NCI-H69 (cell line): ENCODE measurements at places on chromosomes 12 and 14.
A peak's percentile ranks its signal among the peaks of the same experiment; 100 is the strongest.

DNA sequence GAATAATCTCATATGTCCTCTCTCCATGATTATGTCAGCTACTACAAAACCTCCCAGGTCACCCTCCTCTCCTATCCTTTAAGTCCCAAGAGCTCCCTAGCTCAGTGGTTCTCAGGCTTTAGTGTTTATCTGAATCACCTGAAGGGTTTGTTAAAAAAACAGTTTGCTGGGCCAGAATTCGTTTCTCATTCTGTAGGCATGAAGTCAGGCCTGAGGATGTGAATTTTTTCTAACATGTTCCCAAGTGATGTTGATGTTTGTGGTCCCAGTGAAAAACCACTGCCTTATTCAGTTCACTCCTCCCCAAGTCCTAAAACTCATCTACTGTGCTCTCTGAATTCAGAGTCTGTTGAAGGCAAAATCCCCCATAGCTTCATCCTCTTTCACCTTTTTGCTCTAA, 241.4 kb downstream of the ETNK1 start:
- no peak for DNase-seq

DNA sequence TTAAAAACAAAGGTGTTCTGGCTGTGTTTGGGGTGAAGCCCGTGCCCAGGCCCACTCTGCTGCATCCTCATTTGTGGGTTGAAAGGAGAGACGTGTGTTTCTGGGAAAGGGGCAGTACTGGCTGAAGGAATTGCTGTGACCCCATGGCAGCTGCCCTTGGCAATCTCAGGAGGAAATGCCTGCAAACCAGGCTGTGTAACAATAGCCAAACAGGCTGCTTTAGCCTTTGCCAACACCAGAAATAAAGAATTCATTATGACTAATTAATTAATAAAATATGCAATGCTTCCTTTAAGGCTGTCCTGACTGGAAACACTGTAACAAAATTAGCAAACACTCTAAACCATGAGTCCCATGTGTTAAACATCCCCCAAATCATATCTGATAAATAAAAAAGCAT, 53.0 kb upstream of the KRR1 start:
- no peak for DNase-seq

GRCh38 chr12:118840399-118840798, 140.9 kb upstream of the SRRM4 start:
- DNase-seq: no peak

DNA sequence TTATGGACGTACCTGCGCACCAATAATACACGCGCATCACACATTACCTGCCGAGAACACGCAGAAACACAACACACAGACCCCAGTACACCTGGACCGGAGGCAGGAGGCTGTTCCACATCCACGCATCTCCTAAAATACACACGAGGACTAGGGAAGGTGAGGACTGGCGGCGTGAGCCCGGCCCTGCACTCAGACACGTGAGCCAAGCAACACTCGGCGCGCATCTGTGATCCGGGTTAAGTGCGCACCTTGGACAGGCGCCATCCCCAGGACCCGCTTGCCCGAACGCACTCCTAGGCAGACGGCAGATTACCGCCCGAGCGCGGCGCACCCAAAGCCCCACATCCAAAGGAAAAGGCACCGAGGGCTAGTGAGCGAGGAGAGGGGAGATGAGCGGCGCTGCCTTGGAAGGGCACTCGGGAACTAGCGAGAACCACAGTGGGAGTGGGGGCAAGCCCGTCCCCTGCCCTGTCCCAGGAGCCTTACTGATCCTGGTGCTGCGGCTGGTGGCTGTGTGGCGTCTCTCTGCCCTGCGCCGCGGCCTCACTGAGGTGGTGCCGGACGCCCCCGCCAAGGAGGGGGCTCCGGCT, 417 bp downstream of the GLS2 start:
- peak; percentile 81 for DNase-seq

GRCh38 chr12:325906-326305, 63.2 kb downstream of the KDM5A start:
- DNase-seq: no peak

DNA sequence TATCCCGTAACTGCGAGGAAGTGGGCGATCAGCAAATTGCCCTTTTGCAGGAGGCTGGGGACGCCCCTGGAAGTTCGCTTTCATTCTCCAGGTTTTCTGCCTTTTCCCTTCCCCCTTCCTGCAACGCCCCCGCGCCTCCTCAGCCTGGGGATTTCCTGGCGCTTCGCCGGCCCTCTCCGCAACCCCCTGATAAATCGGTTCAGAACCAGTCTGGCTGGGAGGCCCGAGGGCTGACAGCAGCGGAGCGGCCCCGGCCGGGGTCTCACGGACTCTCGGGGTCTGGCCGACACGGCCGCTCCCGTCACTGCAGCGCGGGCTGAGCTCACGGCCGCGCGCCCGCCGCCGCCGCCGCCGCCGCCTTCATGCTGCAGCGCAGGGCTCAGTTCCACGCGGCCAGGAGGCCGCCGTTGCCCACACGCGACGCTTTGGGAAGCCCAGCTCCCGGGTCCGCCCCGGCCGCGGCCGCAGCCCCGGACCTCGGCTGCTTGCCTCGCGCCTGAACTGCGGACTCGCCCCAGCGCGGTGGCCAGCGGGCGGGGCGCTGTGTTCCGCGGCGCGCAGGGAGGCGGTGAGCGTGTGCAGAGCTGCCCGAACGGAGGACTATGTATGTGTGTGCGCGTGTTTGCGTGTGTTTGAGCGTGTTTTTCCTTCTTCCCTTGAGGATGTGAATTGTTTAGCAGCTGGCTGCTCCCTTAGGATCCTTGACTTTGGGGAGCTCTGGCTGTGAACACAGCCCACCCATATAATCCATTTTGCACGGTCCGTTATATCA, at the start of gene LRFN5:
Gene LRFN5, plus strand, starts transcription at position 345 of the 772 bp plus-strand sequence.
- peak; percentile 62 for DNase-seq

- peak; percentile 72 for DNase-seq
These were observed 10.2 kb downstream of the KRT82 start for GRCh38 chr12:52395761-52396434.

DNA sequence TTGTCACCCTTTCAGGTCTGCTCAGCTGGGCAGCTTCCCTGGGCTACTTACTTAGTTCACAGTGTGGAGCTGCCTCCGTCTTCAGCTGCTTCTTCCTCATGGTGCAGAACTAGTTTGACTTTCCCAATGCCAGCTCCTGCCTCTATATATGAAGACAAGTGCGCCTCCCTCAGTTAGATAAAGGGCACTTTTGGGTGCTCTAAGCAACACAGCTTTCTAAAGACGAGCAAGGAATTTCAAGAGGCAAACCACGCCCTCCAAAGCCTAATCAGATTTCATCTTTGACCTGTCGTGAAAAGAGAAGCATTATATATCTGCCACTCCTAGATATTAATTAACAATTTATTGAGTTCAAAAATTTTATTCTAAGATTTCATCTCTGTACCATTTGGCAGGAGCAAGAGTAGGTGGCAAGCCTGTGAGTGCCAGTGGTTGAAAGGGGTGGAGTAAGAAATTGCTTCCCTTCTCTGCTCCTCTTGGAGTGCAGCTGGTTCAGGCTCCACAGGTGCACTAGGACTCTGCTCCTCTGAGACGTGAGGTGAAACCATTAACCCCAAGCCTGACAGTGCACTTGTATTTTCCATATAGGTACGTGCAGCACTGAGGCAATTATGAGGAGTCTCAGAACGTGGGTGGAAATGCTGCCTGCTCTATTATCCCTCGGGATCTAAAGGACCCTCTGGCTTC, 2.1 kb upstream of the SLC11A2 start:
- peak; percentile 80 for DNase-seq

DNA sequence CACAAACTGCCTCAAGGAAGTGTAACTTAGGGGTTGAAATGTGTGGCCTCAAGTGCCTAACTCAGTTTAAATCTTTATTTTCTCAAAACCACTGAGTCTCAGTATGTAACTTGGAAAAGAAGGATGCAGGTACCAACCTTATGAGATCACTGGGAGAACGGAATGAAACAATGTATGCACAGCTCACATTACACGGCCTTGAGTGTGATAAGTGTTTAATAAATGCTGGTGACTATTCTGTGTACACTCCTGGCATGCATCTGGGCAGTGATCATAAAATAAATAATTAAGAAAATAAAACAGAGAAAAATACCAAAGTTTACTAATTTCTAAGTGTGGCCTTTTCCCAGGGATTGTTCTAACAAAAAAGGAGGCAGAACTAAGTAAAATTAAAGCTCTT, 974.5 kb upstream of the FLRT2 start:
- DNase-seq: no peak

DNA sequence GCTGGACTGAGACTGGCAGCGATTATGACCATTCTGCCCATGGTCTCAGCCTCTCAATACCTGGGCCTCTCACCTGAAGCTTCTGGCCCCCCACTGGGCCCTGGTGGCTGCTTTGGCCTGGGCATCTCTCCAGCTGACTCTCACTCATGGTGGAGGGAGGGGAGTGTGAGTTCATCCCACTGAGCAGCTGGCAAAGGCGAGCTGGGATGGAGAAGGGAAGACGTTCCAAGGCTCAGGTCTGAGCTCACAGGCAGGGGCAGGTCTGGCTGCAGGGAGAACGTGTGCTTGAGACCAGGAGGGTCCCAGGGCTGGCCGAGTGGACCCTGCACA, 103.5 kb downstream of the TMEM121 start:
- peak; percentile 50 for DNase-seq

DNA sequence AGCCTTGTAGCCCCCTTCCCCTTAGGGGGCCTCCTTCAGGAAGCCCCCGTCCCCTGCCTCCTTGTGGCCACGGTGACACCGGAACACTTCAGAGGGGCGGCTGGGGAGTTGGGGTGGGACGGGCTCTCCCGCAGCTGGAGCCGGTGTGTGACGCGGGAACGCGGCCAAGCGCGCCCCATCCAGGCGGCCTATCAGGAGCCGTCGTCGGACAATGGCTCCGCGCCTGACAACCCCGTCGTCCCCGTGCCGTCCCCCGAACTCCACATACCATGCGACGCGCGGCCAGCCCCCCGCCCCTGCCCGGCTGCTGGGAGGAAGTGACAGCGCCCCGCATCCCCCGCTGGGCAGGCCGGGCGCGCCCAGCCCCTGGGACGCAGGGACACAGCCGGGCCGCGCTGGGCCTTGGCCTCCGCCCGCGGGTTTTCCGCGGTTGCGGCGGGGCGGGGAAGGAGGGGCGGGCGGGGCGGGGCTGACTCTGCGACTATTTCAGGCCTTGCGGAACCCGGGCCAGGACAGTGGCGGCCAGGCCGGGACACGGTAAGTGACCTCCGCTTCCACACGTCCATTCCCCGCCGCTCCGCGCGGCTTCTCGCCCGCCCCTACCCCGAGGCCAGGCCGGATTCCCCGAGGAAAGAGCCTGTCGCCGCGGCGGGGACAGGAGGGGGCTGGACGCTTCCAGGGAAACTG, at the start of gene TNFAIP2:
Gene TNFAIP2, plus strand, starts transcription at position 515 of the 687 bp plus-strand sequence. CDS start 2,997 bp downstream, outside the sequence.
- DNase-seq: peak; percentile 54

DNA sequence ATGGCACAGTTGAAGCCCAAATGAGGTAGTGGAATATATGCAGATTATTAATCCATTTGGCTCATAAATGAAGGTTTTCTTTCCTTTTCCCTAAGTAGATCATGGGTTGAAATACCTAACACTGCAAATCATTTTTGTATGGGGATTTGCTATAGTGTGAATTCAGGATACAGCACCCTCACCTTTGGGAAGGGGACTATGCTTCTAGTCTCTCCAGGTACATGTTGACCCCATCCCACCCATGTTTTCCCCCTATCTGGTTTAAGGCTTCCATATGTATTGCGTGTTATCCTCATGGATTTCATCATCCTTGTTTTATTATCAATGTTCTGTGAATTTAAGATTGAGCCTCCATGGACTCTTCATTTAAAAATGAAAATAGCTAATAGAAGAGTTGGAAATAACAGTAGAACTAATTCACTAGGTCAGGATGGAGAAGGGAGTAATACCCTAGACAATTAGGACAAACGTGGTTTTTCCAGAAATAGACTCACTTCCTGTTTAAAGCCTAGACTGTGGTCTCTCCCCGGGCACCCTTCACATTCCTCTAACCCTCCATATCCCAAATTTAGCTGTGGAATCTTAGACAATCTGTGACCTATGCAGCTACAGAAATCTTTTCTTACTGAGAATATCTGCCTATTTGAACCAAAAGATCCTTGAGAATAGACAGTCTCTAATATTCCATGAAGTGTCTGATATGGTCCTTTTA, 56.5 kb downstream of the DAD1 start:
- DNase-seq: no peak

DNA sequence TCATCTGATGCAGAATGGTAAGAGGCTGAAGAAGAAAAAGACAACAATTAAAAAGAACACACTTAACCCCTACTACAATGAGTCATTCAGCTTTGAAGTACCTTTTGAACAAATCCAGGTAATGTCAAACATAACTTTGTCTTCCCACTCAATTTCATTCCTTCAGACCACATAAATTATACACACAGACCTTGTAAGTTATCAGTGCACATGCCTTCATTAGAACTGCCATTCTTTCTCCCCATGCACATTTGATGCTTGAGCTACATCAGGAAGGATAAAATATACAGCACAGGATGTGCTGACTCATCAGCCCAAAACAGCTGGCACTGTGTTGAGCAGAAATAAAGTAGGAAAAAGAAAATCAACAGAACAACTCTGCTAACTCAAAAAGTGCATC, 246.7 kb downstream of the PAWR start:
- peak; percentile 1 for DNase-seq

DNA sequence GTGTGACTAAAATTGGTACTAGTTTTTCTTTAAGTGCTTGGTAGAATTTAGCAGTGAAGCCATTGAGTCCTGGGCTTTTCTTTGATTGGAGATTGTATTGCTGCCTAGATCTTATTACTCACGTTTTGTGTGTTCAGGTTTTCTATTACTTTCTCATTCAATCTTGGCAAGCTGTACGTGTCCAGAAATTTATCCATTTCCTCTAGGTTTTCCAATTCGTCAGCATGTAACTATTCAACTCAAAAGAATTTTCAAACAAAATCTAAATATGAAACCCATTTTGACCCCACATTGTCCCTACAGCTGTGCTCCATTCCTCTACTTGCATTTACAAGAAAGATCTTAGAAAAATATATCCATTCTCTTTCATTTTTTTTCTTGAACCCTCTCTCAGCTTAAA, 1613.4 kb upstream of the SEL1L start:
- DNase-seq: no peak

- no peak for DNase-seq
These were observed 413 bp upstream of the ALX1 start for GRCh38 chr12:85279449-85280164.

DNA sequence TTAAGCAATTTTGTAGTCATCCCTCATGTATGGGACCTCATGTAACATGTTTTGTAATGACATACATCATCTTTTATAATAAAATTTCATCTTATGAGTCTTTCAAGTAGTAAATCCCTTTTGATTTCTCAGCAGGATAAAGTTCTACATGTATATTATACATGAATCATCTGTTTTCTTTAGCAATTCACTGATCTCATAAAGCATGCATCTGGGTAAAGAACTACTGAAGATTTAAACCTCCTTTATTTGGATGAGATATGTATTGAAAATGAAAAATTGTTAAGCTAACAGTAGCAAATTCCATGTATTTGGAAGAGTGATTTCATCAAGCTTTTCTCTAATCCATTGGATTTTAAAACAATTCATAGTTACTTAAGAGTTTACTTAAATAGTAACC, 126.9 kb downstream of the KITLG start:
- DNase-seq: peak; percentile 14

DNA sequence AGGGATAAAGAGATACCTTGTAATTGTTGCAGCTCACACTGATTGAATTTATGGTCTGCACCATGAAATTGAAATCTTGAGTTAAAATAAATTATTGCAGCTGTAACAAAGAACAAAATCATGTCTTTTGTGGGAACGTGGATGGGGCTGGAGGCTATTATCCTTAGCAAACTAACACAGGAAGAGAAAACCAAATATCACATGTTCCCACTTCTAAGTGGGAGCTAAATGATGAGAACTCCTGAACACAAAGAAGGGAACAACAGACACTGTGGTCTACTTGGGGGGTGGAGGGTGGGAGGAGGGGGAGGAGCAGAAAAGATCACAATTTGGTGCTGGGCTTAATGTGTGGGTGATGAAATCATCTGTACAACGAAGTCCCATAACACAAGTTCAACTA, 22.6 kb downstream of the ERP27 start:
- no peak for DNase-seq
